ENCODE measurements at places on chromosomes 12 and 14.

- no peak for DNase-seq
These were observed 99.2 kb downstream of the HEATR5A start for GRCh38 chr14:31320922-31321766.

GRCh38 chr12:12996209-12996608 is 3.9 kb downstream of the HEBP1 start:
- DNase-seq: no peak

DNA sequence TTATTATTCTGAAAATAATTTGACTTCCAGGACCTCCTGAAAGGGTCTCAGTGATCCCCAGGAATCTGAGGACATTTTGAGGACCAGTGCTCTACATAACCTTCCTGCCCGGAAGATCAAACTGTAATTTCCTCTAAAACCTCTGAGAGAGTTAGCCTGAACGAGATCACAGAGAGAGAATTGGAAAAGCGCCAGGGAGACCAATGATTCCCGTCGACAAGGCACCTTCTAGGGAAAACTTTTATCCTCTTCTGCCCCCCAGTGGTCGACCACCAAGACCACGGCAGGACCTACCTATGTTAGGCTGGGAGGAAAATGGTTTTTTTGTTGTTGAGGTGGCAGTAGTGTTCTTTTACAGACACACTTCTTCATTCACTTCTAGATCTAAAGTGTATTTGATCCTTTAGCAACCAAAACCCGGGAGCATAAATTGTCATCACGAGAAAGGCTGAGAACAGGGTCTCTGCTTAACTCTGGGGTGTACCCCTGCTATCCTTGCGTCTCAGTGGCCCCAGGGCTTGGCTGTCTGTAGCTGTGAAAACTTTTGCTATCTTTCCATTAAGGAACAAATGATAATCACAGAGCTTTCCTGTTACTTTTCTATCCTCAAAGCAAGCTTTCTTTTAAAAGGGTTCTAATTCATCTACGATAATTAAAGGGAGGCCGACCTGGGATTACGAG is 62.9 kb upstream of the NID2 start:
- DNase-seq: peak; percentile 32

GRCh38 chr12:14652483-14652882 is 43.9 kb downstream of the GUCY2C start:
- no peak for DNase-seq

DNA sequence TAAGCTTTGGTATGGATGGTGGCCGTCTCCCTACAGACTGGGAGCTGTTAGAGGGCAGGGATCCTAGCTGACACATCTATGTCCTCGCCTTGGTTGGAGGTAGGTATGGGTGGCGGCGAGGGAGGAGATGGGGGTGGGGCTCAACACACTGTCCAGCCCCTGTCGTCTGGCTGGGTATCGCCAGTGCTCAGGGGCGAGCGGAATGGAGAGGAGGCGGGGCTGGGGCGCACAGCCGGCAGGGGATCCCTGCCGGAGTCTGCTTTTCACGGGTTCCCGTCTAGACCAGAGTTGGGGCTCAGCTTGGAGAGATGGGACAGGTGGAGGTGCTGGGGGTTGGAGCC is 16.1 kb downstream of the TAMALIN start:
- no peak for DNase-seq

Measured in AML-193 (cell line).